AG04450 (cell line): ENCODE measurements at places on chromosomes 5 and 9.

DNA sequence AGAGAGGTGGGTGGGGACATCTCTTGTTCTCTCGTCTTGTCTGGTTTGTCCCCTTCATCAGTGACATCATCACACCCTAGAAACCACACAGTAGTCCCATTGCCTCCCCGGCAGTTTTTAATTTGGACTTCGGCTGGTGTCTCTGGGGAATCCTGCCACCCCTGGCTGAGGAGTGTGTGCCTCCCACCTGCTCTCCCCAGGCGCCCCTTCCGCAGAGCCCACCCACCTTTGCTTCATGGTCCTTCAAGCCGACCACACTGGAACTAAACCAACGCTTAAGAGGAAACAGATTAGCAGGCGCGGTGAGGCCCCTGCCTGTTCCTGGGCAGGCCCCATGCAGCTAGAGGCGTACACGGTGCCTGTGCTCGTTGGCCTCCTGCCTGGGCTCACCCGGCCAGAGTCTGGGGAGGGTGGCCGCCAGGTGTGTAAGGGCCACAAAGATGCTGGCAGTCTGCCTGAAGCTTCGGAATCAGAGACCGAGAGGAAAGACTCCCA is 107.6 kb upstream of the SPRY4 start:
- DNase-seq: no peak

- DNase-seq: no peak
Observed at GRCh38 chr5:78407458-78407857, 47.0 kb downstream of the SCAMP1 start.

GRCh38 chr5:43623048-43623680 is 20.2 kb downstream of the NNT start:
- no peak for DNase-seq

DNA sequence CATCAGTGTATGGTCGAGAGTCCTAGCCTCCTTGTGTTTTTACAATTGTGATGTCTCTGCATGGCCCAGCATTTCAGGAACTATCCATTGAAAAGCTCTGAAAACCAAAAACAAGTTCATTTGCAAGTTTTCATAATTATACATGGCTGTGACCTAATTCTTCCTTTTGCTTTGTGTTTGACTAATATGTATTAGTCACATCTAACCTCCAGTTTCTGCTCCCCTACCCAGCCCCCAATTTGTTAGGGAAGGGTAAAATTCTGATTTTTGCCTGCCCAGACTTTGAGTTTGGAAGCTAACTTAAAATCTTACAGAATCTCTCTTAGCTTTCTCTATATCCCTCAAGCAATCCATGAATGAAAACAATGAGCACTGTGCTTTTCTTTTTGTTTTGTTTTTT is 128.2 kb upstream of the SEMA6A start:
- DNase-seq: no peak

DNA sequence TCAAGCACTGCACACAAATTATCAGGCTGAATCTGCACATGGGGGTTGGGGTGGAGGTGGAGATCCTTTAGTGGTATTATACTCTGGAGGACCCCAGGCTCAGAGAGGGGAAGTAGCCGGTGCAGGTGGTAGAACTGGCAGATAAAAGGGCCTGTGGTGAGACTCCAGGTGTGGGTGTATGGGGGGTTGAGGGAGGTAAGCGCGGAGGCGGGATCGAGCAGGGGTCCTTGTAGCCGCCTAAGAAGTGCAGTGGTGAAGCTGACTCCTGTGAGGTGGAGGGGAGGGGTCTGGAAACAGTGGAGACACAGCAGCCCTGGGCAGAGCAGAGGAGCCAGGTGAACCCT is 841 bp downstream of the ACSL6 start:
- DNase-seq: no peak

DNA sequence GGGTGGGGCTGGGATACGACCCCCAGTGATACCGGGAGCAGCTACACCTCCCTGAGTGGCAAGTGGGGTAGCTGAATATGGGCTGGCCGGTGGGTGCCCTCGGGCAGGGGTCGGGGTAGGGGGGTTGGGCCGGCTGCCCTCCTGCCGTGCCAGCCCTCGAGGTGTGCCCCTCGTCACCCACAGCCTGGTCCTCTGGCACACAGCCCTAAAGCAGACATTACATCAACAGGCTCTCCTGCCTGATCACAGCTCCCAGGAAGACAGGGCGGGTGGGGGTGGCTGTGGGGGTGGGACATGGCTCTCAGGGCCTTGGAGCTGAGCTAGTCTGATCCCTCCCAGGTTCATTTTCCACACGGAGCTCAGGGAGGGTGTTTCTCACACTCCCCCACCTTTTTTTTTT is 23.2 kb downstream of the FBXW5 start:
- no peak for DNase-seq

- peak; percentile 3 for DNase-seq
Observed at GRCh38 chr5:15463231-15463980, 36.6 kb upstream of the FBXL7 start.

GRCh38 chr9:86674487-86674886 is 272.8 kb downstream of the GAS1 start:
- no peak for DNase-seq

DNA sequence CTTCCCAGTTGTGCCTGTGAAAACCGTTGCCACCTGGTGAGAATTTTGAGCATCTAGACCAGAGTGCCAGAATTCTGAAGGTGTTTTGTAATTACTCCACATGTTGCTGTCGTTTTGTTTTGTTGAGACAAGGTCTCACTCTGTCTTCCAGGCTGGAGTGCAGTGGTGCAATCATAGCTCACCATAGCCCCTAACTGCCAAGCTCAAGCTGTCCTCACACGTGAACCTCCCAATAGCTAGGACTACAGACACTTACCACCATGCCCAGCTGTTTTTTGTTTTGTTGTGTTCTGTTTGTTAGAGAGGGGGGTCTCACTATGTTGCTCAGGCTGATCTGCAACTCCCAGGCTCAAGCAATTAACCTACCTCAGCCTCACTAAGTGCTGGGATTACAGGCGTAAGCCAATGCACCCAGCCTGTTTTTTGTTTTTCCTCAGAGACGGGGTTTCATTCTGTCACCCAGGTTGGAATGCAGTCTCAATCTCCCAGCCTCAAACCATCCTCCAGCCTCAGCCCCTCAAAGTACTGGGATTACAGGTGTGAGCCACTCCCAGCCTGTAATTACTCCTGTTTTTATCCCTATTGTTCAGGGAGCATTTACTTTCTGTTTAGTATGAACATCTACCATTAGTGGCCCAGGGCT is 121.1 kb upstream of the DMRT1 start:
- no peak for DNase-seq

GRCh38 chr9:88801214-88801796 is 190.0 kb upstream of the S1PR3 start:
- no peak for DNase-seq

GRCh38 chr5:135497971-135498636 is 37.7 kb downstream of the NEUROG1 start:
- DNase-seq: no peak

DNA sequence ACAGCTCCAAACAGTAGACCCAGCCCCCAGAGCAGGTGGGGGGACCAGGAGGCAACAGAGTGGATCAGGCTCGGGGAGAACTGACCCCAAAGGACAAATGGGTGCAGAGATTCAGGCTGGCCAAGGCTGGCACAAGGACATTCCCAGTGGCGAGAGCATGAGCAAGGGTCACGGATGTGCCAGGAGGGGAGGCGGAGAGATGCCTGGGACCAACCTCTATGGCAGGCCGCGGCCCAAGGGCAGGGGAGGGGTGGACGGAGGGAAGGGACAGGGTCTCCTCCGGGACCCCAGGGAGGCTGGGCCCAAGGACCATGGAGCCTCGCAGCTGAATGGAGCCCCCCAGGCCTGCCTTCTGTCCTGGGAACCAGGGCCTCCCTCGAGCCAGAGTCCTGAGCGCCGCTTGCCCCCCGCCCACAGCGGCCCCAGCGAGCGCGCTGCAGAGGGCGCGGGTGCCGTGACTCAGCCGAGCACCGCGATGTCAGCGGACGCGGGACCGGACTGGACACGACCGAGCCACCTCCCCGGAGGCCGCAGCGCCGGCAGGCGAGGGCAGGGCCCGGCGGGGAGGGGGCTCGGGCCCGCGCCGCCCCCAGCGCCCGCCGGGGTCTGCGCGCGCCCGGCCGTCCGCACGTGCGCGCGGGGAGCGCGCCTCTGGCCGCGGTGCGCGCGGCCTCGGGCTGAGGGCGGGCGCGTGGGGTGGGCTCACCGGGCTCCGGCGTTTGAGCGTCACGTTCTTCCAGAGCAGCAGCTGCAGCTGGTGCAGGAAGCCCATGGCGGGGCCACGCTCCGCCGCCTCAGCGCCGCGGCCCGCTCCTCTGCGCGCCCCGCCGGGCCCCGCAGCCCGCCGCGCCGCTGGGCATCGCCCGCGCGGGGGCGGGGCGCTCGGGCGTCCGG is at the start of gene ABCA2:
Gene ABCA2, minus strand, starts transcription at position 869 of the 894 bp plus-strand sequence. Its CDS starts 97 bp downstream, at position 772.
- DNase-seq: no peak

- no peak for DNase-seq
Observed at GRCh38 chr9:32884482-32884881, 101.1 kb downstream of the TMEM215 start.

DNA sequence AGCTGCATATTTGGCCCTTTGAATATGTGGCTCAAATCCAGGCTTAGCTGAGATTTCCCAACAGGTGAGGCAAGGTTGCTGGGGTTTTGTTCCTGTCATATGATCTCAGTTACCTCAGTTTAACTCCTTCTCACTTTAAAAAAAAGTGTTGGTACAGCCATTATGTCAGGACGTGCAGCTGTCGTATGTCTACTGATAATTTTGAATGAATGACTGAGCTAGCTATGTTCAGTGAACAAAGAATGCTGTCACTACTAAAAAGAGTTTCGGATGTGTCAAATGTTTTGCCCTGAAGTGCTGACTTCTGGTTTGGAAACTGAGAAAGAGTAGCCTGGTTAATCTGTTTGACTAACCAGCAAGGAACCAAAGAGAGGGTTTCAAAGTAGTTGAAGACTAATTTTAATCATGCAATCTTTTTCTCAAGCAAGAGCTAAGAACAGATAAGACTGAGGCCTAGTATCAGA is 106.3 kb upstream of the NR3C1 start:
- no peak for DNase-seq

DNA sequence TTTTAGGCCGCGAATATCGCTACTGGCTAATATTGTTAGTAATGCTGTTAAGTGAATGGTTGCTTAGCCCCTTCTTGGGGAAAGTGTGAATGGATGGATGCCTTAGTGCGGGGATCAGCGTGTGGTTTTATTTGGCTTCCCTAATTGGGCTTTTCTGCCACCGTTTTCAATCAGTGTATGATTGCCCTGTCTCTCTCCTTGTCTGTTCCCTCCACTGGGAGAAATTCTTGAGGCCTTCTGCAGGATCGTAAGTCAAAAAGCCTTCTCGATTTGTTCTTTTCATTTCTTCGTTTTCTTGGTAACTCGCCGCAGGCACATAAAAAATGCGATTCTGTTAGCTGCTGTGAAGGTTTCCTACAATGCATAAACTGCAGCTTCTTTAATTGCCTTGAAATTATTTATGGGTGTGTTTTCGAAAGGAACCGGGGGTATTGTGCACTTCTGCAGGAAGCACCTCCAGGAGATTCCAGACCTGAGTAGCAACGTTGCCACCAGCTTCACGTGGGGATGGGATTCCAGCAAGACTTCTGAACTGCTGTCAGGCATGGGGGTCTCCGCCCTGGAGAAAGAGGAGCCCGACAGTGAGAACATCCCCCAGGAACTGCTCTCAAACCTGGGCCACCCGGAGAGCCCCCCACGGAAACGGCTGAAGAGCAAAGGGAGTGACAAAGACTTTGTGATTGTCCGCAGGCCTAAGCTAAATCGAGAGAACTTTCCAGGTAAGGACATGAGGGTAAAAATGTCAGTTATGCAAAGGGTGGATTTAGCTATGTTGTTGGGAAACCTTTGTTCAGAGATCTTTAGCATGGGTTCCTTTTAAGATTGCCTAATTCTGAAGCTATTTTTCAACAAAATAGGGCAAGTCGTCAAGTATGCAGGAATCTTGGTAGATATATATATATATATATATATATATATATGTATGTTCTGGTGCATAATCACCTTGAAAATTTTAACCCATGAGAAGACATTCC is 700 bp downstream of the SKP2 start:
- DNase-seq: no peak

GRCh38 chr5:14851597-14851996 is 20.0 kb downstream of the ANKH start:
- no peak for DNase-seq

DNA sequence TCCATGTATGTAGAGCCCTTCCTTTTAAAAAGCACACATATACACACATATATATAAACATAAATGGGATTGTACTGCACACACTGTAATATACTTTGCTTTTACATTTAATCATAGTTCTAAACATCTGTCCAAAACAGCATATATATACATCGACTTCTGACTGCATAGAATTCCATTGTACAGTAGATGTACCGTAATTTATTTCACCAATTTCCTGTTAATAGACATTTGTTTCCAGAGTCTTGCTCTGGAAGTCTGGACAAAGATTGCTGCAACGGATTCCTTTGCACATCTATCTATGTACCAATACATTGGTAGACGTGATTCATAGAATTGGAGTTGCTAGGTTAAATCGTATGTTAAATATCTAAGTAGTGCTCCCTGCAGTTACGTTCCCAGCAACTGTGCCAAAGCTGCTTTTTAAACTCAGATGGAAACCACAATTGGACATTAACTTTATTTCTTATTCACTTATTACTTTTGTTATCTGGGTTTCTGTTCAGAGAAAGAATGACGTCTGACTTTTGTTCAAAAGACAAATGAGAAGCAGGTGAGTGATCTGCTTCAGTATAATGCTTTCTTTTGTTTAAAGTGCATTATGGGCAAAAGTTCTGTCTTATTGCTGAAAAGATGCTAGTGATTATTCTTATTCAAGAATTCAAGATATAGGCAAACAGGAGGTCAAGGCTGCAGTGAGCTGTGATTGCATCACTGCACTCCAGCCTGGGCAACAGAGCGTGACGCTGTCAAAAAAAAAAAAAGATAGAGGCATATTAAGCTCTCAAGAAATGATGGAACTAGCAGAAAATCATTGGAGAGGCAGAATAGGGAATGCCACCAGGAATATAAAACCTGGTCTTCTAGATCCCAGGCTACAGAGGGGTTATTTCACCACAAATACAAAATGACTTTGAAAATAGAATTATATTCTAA is 138.2 kb downstream of the FGF1 start:
- DNase-seq: no peak

- DNase-seq: no peak
Observed at GRCh38 chr5:139481122-139481533, 1.4 kb downstream of the STING1 start.

- no peak for DNase-seq
Observed at GRCh38 chr9:78400496-78400895, 103.6 kb downstream of the PSAT1 start.

DNA sequence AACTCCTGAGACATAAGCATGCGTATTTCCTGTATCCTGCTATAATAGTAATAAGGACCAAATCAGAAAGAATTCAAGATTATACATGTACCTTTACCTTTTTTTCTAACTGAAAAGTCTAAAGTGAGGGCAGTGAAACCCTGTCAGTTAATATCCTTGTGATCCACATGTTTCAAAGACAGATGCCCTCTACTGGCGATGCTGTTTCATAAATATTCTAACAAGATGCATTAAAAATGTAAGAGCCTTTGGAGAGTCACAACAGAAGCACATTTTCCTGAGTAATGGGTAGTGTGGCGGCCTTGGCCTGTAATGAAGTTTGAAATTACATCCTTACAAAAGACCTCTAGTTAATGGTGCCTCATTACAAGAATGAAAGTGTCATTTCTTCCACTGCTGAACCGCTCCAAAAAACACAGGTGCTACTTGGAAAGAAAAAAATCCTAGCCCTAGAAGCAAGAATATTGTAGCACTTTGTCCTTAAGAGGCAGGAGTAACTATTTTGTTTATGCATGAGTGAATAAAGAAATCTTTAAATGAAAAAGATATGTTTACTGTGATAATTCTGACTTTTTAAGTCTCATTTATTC is 232.6 kb downstream of the EPB41L4A start:
- DNase-seq: peak; percentile 10
